ENCODE measurements at places on chromosomes 2 and 18.

GRCh38 chr18:62537042-62537894 is 14.4 kb downstream of the ZCCHC2 start:
- DNase-seq, result no peak

DNA sequence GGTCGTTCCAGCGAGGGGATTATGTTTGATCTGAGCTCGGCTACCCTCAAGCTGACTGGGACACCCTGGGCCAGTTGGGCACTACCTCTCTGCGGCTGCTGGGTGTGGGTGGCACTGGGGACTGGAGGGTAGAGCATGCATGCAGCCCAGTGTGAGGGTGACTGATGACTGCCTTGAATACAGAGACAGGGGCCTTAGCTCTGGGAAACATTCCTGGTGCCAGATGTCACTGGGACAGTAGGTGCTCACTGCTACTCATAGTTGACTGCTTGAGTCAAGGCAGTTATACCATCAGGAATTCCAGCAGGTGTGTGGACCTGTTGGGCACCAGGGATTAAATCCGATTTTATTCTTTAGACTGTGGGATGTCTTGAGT is 33.6 kb upstream of the ATP6V1B1 start:
- no peak for DNase-seq

- DNase-seq, result no peak
Observed at GRCh38 chr2:181977661-181978350, 7.8 kb upstream of the PPP1R1C start.

DNA sequence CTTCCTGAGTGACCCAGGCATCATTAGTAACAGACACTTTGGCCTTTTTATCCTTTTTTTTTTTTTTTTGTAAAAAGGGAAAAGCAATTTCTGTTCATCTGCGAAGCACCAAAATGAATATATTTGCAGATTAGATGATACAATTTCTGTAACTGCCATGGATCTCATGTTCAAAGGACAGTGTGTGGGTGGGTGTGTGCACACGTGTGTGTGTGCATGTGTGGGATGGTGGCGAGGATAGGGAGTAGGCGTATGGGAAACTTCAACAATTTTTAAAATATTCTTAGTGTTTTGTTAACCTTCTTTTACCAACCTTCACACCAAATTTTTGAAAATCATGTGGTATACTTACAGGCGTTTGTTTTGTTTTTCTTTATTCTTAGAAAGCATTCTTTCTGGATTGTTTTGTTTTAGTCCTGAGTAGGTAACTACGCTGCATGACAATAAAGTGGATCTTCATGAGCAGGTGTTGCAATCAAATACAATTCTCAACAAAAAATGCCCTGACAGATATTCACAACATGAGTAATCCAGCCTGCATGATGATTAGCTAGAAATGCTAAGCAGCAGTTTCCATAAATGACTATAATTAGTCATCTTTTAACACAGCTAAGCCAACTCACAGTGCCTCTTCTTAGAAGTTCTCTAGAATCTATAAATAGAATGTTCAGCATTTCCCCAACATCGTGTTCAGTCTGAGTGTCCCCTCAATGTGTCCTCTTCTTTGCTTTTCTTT is 53.5 kb upstream of the RMDN2 start:
- peak; percentile 16 for DNase-seq

GRCh38 chr2:100276716-100277115 is 45.6 kb downstream of the LONRF2 start:
- DNase-seq, result no peak

DNA sequence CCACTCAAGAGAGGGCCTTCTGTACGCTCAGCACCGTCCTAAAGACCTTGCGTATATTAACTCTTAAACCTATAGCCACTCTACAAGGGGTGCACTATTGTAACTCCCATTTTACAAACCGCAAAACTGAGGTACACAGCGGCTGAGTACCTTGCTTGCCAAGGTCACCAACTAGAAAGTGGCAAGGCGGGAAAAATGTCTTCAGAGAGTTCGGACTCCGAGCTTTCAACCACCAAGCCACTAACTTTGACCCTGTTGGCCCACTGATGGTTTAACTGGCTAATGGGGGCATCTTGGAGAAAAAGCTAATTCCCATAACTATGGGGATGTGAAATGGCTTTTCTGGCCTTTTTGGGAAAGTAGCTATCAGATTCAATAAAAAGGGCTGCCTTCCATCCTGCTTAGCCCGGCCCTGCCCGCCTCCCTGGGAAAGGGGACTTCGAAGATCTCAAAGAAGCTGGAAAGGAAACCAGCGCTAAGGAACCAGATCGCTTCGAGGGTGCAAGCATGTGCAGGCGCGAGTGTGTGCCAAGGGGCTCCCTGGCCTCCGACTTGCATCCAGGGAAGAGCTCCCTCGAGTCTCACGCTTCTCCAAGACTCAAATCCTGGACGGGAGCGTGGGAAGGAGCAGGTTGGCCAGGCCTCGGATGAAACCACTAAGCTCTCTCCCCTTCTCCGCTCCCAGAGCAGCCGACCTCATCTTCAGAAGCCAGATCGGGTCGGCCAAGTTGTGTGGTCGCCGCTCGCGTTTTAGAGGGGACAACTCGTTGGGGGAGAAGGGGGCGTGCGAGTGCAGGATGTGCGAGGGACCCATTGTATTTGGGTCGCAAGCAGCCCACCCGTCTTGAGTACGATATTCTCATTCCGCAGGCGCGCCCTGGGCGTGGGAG is 2.2 kb upstream of the SP5 start:
- DNase-seq, result no peak

- no peak for DNase-seq
Observed at GRCh38 chr2:178244777-178245176, 50.5 kb downstream of the OSBPL6 start.

DNA sequence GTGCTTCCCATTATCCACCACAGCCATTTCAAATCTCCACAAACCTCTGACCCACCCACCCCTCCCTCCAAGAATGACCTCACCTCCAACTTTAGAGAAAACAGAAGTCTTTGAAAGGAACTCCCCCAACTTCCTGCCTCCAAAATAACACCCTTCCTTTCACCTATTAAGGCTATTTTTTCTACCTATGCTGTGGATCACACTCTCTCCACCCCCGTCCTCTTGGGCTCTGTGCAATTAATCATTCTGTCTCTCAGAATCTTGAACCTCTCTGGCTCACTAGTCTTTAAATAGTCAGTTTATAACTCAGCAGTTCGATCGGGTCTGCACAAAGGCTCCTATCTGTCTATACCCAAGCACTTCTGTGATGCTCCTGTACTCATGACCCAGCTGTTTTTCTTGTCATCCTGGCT is 37.3 kb upstream of the XPO1 start:
- no peak for DNase-seq

DNA sequence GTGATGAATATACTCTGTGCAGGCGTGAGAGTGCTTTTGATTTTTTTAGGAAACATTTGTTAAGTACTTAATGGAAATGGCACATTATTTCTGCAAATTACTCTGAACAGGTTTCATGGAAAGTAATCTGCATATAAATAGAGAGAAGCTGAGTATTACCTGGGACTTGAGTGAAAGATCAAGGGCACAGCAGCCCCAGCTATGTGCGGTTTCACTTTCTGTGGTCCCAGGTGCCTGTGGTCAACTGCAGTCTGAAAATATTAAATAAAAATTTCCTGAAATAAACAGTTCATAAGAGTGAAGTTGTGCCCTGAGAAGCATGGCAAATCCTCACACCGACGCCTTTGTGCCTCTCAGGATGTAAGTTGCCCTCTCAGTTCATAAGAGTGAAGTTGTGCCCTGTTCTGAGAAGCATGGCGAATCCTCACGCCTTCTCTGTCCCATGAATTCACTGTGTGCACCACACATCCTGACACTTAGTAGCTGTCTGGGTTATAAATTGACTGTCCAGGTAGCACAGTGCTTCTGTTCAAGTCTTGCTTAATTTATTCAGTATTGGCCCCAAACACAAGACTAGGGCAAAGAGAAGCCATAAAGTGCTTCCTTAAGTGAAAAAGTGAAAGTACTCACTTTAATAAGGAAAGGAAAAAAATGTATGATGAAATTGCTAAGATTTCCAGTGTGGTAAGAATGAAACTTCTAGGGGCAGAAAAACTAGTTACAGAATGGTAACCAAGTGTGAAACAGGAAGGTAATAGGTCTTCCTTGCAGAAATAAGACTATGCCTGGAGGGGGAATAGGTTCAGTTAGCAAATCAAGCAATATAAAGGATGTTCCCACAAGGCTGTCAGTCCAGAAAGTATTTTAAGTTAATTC is 4.3 kb upstream of the SNTG2 start:
- no peak for DNase-seq

DNA sequence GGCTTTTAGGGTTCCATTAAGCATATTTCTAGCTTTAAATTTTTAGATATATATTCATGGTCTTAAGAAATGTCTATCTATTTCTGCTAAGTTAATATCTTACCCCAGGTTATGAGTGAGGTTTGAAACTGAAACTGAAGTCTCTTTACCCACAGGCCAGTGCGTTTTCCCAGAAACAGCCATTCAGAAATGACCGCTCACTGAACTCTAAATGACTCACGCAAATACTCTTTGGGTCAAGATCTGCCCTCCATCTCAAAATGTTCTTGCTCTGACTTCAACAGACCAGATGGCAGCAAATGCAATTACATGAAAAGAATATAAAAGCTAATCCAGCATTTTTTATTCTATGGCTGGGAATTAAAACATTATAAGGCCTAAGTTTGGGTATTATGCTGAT is 315.2 kb downstream of the TDRD15 start:
- no peak for DNase-seq

DNA sequence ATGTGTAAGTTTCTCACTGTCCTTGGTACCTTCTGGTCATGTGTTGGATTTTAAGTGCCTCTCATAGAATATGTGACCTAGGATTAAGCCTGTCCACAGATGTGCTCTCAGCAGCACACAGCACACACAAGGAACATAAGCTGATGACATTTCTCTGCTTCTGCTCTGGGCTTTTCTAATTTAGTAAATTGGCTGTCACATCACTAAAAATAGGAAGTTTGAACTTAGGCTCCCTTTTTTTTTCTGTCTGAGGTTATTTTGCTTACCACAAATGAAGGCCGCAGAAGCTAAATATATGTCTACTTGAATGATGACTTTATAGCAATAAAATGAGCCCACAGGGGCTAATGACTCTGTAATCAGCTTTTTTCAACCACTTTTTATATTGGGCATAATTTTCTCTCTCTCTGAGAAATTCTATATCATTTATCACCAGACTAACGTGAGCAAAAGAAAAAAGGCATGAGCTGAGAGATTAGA is 150.2 kb upstream of the KLHL14 start:
- no peak for DNase-seq

- peak; percentile 48 for DNase-seq
Observed at GRCh38 chr2:120253021-120253882, 600 bp downstream of the RALB start.

GRCh38 chr2:120875431-120875830 is 139.8 kb downstream of the GLI2 start:
- DNase-seq, result no peak

DNA sequence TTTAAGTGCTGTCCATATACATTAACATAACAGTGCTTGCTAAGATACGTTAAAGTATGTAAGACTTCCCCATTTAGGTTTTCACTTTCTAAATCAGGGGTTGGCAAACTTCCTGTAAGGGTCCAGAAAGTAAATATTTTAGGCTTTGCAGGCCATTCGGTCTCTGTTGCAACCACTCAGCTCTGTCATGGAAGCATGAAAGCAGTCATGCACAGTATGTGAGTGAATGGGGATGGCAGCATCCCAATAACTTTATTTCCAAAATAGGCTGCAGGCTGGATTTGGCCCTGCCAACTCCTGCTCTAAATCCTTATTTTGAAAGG is 128.7 kb downstream of the PLA2R1 start:
- DNase-seq, result no peak

- peak; percentile 3 for DNase-seq
Observed at GRCh38 chr2:69505710-69506109, 68.5 kb upstream of the NFU1 start.

GRCh38 chr2:213545481-213545880 is 261.2 kb downstream of the SPAG16 start:
- no peak for DNase-seq

DNA sequence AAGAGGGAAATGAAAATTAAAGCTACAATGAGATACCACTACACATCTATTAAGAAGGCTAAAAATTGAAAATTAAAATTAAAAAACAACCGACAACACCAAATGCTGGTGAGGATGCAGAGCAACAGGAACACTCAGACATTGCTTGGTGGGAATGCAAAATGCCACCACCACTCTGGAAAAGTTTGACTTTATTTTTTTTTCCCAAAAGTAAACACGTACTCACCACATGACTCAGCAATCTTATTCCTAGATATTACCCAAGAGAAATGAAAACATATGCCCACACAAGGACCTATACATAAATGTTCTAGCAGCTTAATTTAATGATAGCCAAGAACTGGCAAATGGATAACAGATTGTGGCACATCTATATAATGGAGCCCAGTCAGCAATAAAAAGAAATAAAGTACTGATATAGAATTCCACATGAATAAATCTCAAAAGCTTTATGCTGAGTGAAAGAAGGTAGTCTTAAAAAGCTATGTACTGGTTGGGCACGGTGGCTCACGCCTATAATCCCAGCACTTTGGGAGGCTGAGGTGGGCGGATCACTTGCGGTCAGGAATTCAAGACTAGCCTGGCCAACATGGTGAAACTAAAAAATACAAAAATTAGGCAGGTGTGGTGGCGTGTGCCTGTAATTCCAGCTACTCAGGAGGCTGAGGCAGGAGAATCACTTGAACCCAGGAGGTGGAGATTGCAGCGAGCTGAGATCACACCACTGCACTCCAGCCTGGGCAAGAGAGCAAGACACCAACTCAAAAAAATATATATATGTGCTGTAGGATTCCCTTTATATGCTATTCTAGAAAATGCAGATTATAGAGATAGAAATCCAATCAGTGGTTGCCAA is 4.2 kb upstream of the PROC start:
- DNase-seq, result no peak

GRCh38 chr2:215178121-215178520 is 39.7 kb upstream of the ABCA12 start:
- DNase-seq, result no peak

DNA sequence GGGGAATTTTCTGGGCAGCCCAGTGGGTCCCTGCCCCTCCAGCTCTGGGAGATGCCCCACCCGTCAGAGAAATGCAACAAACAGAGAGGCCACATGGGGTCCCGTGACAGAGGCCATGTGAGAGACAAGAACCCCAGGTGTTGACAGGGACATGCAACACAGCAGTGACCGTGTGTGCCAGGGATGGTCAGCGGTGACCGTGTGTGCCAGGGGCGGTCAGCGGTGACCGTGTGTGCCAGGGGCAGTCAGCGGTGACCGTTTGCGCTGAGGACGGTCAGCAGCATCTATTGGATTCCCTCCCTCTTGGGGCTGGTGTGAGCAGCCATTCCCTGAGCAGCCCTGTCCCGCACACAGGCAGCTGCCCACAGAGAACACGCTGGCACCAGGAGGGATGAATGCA is 146.6 kb upstream of the OTOS start:
- DNase-seq, result no peak

DNA sequence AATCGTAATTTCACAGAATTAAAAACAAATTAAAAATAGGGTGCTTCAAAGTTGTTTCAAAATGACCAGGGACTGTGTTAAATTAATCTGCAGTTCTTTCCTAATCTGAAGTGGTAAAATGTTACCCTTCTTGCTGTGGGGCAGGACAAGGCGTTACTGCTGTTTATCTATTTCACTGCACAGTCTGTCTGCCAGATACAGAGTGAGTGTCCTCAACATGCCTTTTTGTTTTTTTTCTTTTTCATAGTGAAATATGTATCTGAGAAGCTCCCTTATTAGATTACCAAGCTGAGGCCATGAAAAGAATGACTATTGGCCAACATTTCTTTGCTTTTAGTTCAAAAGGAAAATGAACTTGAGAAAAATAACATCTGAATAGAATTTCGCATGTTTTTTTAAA is 38.0 kb downstream of the KCTD1 start:
- no peak for DNase-seq

- DNase-seq, result peak; percentile 88
Observed at GRCh38 chr2:42493468-42494354, at the start of gene KCNG3. Gene KCNG3 (minus strand): TSS chr2:42493982. CDS start chr2:42493501, 481 bp downstream.

GRCh38 chr2:216424274-216424673 is 12.0 kb downstream of the SMARCAL1 start:
- DNase-seq, result no peak

Measured in NCI-H2081 (cell line).